Lower leg skin (tissue), 4 donors: ENCODE measurements at places on chromosomes 11 and 22. TPM values are rescaled to one million over a fixed set of nuclear protein-coding genes. Genes with fewer than 3 reads are reported as not detected.
A peak's percentile ranks its signal among the peaks of the same experiment; 100 is the strongest.

DNA sequence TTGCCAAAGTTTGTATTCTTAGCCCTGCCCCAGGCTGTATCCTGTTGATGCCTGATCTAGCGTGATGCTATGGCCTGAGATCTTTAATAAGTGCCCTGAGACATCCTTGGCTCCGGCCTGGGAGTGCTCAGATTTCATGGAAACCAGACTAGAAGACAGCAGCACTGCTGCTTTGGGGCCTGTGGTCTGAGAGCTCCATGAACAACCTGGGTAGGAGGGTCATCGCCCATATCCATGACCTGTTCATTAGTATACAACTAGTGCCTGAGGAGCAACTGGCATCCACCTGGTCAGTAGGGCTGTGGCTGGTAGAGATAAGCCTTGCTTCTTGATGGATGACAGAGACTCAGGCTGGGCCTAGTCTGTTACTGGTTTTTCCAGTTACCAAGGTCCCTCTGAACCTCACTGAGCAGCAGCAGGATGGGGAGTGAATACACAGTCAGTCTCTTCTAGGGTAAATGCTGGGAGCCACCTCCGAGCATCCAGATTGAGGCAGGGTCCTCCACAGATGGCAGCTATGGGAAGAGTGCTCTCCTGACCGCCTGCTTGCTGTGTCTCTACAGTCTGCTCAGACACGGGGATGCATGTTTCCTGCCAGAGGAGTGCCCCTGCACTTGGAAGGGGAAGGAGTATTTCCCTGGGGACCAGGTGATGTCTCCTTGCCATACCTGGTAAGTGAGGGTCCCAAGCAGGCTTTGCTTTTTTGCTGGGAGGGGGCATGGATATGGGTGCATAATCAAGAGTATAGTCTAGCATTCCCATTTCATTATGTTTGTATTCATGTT lies 39.0 kb downstream of the OTOG start:
- DNase-seq = peak; percentile 60

The CARD10 gene
- total RNA-seq = 22.5 TPM

GRCh38 chr11:2363577-2364370 lies 13.3 kb upstream of the CD81 start:
- no peak for DNase-seq

The TMA7B gene
- not detected for total RNA-seq

DNA sequence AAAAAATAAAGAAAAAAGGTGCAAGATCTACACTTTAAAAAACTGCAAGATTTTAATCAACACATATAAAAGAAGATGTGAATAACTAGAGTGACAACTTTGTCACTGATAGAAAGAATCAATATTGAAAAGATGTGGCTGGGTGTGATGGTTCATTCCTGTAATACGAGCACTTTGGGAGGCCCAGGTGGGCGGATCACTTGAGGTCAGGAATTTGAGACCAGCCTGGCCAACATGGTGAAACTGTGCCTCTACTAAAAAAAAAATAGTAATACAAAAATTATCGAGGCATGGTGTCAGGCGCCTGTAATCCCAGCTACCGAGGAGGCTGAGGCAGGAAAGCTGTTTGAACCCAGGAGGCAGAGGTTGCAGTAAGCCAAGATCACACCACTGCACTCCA lies 21.0 kb upstream of the FBLN1 start:
- DNase-seq = no peak

The UBQLNL gene
- 0.12 TPM for total RNA-seq

DNA sequence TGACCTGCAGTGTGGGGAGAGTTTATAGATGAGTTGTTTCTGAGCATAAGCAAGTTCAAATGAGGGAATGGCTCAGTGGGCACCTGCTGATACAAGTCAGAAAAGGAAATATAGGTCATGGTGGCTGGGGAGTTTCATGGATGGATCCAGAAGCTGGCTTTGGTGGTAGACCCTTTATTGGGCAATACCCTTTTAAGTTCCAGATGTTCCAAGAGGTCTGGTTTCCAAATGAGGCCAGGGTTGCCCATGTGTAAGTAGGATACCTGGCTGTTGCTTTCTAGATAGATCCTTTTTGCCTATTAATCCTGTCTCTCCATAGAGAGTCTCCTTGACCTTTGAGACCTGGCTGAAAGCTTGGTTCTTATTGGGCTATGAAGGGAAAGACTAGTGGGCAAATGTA lies 2.2 kb downstream of the STIM1 start:
- no peak for DNase-seq

GRCh38 chr11:112523031-112523430 lies 262.4 kb upstream of the PLET1 start:
- DNase-seq = no peak

The OR52N1 gene
- not detected for total RNA-seq

DNA sequence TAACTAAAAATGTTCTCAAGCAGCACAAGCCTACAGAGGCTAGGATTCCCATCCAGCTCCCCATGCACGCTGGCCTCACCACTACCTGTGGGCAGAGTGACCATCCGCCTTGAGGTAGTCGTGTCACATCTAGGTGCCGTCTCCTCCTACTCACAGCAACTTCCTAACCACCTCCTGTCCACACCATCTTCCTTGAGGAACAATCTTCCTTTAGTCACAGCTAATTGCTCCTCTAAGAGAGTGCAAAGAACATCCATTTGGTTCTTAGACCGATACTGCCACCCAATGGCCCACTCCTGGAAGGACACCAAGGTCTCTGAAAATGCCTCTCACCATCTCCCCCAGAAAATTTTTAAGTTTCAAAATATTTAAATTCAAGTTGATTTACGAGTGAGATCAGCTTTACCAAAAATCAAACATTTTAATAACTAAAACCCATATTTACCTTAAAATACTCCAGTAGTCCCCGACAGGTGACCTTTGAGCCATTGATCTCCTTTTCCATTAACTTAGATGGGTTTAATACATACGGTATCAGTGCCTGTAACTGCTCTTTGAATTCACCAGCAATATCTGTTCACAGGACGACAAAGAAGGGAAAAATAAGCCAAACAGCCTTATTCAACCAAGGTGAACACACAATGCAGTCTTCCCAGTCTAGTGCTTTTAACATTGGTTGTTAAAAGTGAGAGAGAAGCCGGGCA lies 21.7 kb upstream of the PLAAT3 start:
- peak; percentile 38 for DNase-seq

- no peak for DNase-seq
These were observed 120.4 kb downstream of the CCDC34 start for GRCh38 chr11:27242591-27242990.

DNA sequence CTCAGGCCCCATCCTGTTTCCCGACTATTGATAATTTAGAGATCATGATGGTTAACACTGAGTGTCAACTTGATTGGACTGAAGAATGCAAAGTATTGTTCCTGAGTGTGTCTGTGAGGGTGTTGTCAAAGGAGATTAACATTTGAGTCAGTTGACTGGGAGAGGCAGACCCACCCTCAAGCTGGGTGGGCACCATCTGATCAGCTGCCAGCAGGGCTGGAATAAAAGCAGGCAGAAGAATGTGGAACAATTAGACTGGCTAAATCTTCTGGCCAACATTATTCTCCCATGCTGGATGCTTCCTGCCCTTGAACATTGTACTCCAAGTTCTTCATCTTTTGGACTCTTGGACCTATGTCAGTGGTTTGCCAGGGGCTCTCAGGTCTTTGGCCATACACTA lies 1170.0 kb upstream of the CNTN5 start:
- DNase-seq = no peak

The OR8D4 gene
- total RNA-seq = not detected

The RFPL1 gene
- total RNA-seq = not detected

The XPNPEP3 gene
- 11.2 TPM for total RNA-seq

- DNase-seq = no peak
These were observed 1484.2 kb downstream of the BRD1 start for GRCh38 chr22:48343461-48343860.

DNA sequence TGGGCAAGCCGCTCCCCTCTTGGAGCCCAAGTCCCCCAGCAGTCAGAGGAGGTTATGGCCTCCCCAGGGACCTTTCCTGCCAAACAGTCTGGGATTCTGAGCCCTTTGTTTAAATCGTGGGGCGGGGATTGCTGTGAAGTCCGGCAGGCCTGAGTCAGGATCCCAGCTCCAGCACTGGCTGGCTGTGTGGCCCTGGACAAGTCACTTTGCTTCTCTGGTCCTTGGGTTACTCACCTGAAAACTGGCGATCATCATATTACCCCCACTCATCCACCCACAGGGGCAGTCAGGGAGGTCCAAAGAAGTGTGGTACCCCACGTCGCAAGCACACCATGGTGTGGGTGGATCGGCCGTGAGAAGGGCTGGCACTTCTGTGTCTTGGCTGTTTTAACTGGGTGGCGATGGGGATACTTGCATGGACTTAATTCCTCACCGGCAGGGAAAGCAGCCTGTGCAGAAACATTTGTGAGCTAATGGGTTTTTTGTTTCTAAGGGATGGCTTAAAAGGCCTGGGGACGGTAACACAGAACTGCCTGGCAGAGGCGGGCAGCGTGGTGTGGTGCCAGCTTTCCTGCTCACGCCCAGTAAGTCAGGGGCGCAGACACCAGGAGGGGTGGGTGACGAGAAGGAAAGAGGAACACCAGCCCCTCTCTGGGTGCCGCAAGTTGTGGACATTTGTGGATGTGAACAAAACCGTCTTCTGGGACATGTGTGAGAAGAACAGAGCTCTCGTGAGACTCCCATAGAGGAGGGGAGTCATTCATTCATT lies 31.6 kb upstream of the PRR5 start:
- DNase-seq = no peak

- DNase-seq = no peak
These were observed 41.7 kb downstream of the KIAA1671 start for GRCh38 chr22:24994070-24994763.

The CCDC90B gene
- total RNA-seq = 29.8 TPM

DNA sequence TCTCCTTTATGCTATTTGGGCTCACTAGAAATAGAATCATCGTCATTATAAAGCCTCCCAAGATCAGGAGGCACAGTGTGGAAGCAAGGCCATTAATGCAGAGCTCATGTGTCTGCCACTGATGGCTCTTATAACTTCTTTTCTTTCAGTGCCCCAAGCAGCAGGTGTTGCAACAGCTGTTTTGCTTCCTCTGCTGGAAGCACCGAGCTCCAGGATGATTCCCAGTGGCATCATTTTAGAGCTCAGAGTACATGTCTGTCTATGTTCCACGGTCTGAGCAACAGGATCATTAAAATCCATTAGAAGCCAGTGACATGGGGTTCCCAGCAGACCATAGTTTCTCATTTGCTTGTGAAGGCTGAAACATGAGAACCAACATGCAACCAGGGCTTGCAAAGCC lies 803.0 kb upstream of the FAT3 start:
- no peak for DNase-seq

GRCh38 chr11:11253497-11253896 lies 99.6 kb downstream of the CSNK2A3 start:
- DNase-seq = no peak

DNA sequence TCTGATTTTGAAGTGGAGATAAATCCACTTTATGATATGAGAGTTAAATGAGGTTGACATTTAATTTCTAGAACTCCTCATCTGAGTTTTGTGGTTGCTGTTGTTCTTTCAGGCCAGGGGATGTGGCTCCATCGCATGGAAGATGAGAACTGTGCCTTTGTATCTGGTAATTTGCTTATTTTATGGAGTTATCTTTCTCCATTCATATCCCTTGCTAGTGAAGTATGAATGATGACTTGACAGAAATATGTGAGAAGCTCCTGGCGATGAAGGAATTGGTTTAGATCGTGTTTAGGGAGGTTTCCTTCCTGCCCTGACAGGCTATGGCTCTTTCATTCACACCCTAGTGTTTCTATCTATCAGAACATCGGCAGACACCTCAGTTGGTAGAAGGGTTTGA lies 393.7 kb downstream of the ETS1 start:
- DNase-seq = no peak

The KRTAP5-10 gene
- not detected for total RNA-seq

The OR4C16 gene
- not detected for total RNA-seq

GRCh38 chr11:10856689-10857458 lies 979 bp downstream of the ZBED5 start:
- DNase-seq = no peak

The GRM5 gene
- not detected for total RNA-seq

DNA sequence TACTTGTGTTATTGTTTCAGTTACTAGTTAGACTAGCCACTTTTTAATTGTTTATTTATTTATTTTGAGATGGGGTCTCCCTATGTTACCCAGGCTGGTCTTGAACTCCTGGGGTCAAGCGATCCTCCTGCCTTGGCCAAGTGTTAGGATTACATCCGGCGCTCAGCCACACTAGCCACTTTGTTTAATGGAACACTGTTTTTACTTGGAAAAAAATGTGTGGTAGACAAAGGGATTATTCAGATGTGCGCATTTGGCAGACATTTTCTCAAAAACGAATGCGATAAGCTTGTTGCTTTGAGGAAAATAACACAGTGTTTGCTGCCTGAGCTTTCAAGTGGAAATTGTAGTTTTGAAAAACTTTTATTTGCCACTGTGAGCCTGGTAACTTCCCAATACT lies 51.0 kb downstream of the CTNND1 start:
- DNase-seq = no peak

GRCh38 chr11:91365986-91366585 lies 858.5 kb upstream of the FAT3 start:
- DNase-seq = no peak

DNA sequence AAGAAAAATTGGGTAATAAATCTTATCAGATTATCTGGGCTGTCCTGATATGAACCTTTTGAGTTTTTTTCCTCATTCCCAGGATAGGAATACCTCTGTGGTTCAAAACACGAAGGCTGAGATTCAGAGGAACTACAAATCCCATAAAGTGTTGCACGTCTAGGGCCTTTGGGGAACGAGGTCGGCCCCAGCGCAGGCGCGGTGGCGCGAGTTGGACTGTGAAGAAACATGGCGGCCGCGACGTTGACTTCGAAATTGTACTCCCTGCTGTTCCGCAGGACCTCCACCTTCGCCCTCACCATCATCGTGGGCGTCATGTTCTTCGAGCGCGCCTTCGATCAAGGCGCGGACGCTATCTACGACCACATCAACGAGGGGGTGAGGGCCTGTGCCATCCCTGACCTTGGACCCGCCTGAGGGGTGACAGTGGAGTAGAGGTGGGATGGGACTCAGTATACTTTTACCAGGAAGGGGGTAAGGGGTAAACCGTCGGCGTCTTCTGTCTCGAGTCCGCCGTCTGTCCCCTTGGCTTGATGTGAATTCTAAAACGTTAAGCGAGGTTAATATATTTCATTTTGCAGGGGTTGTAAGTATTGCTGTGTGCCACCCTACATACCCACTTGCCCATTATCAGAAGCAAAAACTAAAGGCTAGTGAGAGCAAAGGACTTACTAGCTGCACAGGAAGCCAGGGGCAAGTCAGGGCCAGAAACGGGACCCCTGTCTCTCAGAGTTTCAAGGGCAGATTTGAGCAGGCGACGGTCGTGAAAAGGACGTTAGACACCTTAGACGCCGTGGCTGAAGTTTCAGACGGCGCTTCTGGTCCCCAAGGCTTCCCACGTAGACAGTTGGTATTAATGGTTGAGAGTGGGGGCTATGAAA lies at the start of gene UQCR10:
UQCR10 (plus strand) TSS at position 199 of the 881 bp plus-strand sequence; CDS start at position 229, 30 bp downstream.
- peak; percentile 98 for DNase-seq

DNA sequence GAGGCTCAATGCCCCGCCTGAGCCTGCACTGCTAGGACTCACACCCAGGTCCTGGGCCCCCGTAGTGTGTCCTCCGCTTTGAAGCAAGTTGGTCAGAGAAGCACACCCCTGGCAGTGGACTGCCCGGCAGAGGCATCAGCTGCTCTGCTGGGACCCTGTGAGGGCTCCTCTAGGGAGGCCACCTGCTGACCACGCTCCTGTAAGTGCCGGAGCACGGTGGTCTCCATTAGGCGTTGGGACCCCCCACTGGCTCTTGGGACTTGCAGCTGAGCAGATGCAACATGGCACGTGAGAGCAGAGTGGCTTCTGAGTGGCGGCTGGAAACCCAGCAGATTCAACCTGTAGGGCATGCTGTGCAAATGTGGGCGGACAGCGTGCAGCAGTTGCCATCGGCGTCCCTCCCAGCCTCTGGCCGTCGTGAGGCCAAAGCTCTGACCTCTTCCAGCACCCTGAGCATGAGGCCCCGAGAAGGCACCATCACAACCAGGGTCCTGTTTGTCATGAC lies 16.9 kb downstream of the MRGPRG start:
- peak; percentile 75 for DNase-seq
